Glomerular endothelial cell (primary cell): ENCODE measurements at places on chromosomes 3 and 15.
A peak's percentile ranks its signal among the peaks of the same experiment; 100 is the strongest.

GRCh38 chr3:158908187-158908734 is 106.4 kb downstream of the MFSD1 start:
- DNase-seq, result no peak

DNA sequence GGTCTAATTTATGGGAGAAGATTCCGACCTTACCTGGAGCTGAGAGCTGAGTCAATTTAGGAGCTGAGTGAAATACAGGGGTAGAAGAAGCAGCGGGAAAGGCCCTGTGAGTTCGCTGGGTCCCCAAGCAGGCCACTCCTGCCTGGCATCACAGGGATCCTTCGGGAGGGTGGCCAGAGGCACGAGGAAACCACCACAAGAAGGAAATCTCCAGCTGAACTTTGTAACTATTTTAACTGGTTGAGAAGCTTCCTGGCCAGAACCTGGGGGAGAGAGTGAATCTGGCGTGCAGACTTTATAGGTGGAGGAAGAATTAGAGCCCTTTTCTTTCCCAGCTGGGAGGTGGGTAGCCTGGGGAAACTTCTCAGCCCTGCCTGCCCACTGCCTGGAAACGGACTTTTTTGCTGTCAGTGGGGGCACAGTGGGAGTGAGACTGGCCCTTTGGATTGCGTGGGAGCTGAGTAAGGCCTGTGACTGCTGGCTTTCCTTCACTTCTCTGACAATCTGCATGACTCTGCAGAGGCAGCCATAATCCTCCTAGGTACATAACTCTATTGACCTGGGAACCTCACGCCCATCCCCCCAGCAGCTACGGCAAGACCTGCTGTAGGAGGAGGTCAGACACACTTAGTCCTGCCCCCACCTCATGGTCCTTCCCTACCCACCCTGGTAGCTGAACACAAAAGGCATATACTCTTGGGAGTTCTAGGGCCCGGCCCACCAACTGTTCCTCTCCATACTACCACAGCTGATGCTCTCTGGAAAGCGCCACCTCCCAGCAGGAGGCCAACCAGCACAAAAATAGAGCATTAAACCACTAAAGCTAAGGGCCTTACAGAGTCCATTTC is 340.7 kb downstream of the CNTN3 start:
- no peak for DNase-seq

GRCh38 chr3:179504371-179504770 is 53.1 kb upstream of the GNB4 start:
- no peak for DNase-seq

GRCh38 chr3:16338999-16339398 is 74.0 kb downstream of the OXNAD1 start:
- no peak for DNase-seq

- no peak for DNase-seq
These were observed 63.0 kb downstream of the CHSY1 start for GRCh38 chr15:101188637-101189408.

- no peak for DNase-seq
These were observed 68.4 kb upstream of the CD96 start for GRCh38 chr3:111473550-111473949.

DNA sequence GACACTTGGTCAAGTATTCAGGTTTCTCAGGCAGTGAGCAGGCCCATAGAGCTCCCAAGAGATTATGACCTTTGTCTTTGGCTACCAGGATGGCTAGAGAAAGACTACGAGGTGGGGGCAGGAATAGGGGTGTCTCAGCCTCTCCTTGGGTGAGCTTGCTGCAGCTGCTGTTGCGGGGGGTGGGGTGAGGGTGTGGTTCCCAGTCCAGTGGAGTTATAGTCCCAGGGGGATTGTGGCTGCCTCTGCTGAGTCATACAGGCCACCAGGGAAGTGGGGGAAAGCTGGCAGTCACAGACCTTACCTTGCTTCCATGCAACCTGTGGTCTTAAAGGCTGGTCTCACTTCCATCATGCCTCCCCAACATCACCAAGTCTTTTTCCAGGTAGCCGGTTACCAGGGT is 31.7 kb downstream of the ATP2C1 start:
- no peak for DNase-seq

GRCh38 chr15:66070220-66070934 is 183.2 kb downstream of the MEGF11 start:
- no peak for DNase-seq

DNA sequence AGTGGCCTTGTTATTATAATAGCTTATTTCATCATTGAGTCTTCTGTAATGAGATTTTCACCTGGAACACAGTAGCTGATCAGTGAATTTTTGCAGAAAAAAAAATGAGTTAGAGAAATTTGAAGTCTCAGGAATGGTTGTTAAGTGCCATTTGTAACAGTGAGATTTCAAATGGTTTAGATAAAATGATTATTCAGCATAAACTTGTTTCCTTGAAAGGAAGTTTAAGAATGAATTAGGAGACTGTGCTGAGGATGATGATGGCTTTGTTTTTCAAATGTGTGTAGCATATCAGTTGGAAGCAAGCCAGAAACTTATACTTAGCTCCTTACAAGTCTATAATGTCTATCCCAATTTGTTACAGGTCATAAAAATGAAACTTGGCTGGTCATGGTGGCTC is 225.1 kb downstream of the LRRC3B start:
- no peak for DNase-seq

GRCh38 chr3:126711121-126711760 is 7.2 kb downstream of the CHCHD6 start:
- DNase-seq, result no peak

DNA sequence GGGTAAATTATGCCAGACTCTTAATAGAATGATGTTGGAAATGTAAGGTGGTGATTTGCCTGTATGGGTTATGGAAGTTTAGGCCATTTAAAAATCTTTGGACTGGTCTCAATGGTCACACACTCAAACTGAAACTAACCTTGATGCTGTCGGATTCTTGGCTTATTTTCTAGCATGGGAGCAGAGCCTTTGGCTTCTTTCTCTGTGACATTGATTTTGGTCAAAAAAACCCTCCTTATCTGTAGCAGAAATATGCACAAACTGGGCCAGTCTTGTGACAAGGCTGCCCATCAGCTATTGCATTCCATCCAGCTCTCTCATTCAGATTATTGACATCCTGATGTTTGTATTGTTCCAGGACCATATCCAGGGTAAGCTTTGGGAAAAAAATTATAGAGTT is 35.9 kb downstream of the ARPP21 start:
- DNase-seq, result no peak

- DNase-seq, result no peak
These were observed 1.4 kb downstream of the TOMM70 start for GRCh38 chr3:100399341-100400071.

DNA sequence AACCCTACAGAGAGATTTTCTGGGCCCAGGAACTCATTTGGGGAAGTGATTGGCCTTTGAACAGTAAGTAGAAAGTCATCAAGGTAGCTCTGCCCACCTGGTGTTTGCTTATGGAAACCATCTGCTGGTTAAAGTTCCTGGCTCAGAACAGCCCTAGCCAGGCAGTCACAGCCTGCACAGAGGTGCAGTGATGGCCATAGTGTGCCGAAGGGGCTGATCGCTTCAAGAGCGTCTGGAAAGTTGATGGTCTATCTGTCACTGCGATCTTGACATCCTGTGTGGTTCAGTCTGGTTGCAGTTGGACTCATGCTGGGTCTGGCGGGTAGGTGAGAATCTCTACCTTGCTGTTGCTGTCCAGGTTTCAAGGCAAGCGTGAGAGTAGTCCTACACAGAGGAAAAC is 151.6 kb downstream of the SLCO3A1 start:
- DNase-seq, result no peak

DNA sequence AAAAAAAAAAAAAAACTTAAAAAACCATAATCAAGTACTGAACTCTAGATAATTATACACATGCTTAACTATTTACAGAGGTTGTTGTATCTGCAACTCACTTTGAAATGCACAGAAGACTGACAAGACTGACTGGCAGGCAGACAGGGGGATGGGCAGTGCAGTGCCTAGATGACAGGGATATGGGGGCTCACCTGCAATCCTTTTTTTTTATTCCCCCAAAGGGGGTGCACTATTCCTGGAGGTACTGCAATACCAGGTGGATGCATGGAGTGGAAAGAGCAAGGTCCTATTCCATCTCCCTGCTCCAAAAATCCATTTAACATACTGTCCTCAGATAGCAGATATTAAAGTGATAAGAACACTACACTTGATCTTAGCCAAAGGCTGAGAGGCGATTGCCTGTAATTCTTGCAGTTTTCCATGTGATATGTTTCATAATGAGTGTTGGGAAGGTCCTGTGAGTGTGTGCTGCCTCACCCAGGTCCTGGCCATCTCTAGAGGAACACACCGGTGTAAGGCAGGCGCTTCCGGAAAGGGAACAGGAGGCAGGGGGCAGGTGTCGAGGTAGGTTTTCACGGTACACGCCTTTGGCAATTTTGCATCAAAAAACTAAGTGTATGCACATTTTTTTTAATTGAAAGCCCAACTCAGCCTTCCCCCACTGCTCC is 22.7 kb downstream of the SEC61A1 start:
- no peak for DNase-seq

DNA sequence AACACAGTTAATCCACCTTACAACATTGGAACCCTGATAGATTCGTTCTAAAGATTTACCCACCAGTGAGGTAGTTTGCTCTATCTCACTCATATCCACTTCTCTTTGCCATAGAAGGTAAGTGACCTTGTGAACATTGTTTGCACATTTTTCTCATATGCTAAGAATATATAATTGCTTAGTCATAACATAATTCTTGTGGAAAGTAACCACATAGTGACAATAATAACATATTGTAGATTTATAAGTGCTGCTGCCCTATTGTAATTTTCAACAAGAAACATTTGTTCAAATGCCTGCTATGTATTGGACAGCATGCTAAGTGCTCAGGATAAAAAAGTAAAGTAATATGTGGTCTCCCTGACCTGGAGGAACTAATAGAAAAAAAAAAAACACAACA is 554.2 kb upstream of the KCNMB2 start:
- peak; percentile 7 for DNase-seq

DNA sequence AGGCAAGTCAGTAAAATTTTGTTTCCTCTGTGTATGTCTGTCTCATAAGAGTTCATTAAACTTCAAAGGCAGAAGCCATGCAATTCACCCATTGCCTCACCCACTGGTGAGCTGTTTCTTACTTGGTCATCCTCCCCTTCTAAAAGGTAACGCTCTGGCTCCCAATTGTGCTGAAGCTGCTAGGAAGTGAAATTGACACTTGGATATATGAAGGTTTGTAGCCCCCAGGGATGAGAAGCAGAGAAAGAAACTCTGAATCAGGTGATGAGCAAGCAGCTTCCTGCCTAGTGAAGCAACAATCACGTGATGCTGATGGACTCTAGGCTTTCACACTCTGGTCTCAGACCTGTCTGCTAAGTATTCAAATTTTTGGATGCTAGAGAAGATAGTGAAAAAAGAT is 70.7 kb downstream of the CD200R1L start:
- DNase-seq, result no peak

- DNase-seq, result peak; percentile 29
These were observed 94.8 kb downstream of the GBE1 start for GRCh38 chr3:81666502-81667121.

DNA sequence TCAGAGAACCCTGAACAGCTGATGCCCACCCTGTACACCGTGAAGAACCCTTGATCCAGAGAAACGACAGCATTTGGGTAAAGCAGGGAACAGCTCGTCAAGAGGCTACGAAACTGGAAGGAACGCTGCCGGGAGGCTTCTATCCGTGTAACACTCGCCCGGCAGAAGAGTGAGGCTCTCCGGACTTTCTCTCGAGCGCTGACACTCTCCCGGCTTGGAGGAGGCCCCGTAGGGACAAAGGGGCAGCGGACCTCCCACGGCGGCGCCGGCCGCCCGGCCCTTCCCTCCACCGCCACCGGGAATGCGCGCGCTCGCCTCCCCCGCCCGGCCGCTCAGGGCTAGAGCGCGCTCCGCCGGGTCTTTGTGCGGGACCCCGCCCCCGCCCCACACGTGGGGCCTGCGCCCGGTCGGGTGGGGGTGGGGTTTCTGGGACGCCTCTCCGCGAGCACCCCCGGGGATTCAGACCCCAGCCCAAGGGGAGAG is 1.7 kb downstream of the HYAL2 start:
- no peak for DNase-seq

GRCh38 chr3:102104033-102104432 is 254.7 kb downstream of the NFKBIZ start:
- DNase-seq, result no peak

DNA sequence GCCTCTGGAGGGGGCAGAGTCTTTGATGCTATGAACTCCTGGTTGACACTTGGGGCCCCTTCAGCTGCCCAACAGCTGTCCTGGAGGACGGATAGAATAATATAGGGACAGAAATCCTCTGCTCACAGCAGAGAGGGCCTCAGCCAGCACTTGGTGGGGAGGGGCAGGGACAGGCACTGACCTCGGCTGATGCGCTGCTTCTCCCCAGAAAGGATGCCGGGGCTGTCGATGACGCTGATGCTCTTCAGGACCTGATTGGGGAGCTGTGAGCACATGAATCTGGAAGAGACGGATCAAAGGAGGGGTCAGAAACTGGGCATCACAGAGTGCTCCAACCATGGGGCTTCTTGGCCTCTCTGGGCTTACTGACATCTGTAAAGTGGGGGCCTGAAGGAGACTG is 29.5 kb downstream of the EHD4 start:
- no peak for DNase-seq

DNA sequence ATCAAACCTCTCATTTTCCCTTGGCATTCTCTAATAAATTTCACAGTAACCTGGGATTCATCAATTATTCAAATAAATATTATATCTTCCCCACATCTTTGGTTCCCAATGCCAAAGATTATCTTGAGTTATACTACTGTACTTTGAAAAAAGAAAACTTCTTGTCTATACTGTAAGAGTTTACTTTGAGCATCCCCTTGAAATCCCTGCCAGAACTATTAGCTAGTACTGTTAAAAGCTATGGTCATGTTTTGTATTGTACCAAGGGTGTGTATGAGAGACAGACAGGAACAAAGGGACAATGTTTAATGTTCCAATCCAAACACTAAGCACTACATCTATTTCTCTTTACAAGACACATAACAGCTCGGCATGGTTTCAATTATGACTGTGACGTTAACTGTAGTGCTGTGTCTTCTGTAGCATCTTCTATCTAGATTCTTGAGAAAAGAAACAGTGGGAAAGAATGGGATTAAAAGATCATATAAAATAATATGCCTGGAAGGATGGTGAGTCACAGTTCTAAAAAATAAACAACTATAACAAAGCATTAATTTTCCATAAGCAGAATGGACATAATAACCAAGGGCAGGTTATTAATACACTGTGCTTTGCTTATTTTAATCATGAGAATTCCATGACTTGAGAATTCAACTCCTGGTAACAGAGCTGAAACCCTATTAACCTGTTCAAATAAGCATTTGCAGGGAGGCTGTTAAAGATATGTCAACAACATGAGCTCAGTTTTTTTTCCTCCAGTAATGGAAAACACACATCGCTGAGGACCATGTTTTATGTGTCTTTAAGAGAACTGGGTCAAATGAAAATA is 71.1 kb downstream of the ALDH1A2 start:
- DNase-seq, result no peak

GRCh38 chr15:87481126-87481525 is 775.4 kb downstream of the NTRK3 start:
- no peak for DNase-seq

- no peak for DNase-seq
These were observed 538.6 kb downstream of the TUSC7 start for GRCh38 chr3:117248153-117248552.
